ENCODE measurements at places on chromosomes 4 and X.

GRCh38 chrX:109475174-109475891 lies 6.6 kb downstream of the GUCY2F start:
- DNase-seq: no peak

DNA sequence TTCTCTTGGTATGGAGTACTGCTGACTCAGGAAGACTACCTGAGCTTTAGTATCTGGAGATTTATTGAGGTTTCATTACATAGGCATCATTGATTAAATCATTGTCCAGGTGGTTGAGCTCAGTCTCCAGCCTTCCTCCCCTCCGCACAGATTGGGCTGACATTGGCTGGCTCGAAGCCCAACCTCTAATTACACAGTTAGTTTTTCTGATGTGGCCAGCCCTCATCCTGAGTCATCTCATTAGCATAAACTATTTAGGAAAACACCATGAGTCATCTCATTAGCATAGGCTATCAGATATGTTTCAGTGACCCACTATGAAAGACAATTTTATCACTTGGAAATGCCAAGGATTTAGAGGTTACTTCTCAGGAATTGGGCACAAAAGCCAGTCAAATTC lies 93.9 kb upstream of the ANKRD50 start:
- DNase-seq: no peak

- DNase-seq: no peak
Measured at GRCh38 chr4:23631255-23631950, 258.4 kb downstream of the PPARGC1A start.

GRCh38 chrX:137032341-137032694 lies 1.5 kb downstream of the GPR101 start:
- no peak for DNase-seq

GRCh38 chr4:80334568-80334967 lies 962 bp upstream of the CFAP299 start:
- no peak for DNase-seq

GRCh38 chr4:80840396-80840795 lies 190.1 kb upstream of the BMP3 start:
- DNase-seq: no peak

DNA sequence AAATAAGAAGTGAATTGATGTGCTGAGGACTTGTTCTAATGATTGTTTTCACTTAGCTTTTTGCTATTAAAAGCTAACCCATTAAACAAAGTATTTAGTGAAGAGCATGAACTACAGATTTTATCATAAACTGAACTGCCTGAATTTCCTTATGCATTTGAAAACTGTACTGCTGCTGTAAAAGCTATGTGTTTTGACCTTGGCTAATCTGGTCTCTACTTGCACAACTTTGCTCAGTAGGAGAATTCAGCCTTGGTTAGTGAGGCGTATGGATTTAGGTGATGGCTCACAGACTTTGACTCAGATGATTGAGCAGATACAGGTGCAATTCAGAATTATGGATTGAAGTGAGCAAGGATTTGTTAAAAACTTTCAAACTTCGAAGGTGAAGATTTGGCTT lies 38.7 kb upstream of the FAT1 start:
- DNase-seq: no peak

DNA sequence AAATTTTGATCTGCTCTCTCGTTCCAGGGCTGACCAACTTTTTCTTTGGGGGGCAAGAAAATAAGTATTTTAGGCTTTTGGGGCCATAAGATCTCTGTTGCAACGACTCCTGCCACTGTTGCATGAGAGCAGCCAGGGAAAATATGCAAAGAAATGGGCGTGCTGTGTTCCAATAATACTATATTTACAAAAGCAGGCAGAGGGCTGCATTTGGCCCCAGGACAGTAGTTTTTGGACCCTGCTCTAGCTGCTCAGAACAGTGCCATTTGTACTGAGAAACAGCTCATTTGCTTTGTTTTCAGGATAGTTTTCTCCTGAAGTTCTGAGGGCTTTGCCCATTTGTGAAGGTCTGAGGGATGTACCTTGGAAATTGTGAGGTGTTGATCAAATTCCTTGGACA lies 135.1 kb upstream of the MBNL3 start:
- DNase-seq: no peak

DNA sequence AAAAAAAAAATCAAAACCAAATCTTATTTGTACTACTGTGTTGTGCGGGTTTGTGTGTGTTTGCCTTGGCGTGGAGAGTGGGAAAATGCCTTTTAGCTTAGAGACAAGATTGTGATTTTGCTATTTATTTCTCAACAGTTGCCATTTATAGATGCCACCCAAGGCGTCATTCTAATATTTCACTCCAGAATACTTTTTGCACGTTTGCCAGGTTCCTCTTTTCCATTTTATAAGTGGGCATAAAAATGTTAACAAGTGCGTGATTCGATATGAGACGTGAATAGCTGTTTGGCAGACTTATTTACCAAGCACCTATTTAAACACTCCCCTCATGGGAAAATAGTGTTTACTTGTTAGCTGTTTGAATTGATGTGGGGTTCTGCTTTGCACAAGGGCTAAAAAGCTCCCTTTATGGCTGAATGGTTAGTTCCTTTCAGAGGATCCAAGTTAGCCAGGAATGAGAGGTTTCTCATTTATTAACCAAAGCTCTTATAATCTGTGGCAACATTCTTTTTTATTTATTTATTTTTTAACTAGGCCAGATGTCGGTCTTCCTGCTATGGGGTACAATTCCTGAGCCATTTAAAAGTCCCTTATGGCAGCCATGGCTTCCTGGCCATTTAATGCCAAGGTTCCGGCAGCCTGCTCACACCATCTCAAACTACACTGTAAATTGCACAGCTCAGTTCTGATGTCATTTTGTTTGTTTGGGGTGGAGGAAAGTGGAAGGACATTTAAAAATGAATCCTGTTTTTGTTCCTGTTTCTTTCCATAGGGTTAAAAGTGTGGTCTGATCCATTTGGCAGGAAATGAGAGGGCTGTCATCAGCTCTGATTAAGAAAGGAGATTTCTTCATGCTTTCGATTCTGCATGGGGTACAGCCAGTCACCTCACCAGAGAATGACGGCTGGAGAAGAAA lies 14.6 kb downstream of the SMIM20 start:
- no peak for DNase-seq

- no peak for DNase-seq
Measured at GRCh38 chr4:176293660-176294059, 24.6 kb upstream of the ASB5 start.

DNA sequence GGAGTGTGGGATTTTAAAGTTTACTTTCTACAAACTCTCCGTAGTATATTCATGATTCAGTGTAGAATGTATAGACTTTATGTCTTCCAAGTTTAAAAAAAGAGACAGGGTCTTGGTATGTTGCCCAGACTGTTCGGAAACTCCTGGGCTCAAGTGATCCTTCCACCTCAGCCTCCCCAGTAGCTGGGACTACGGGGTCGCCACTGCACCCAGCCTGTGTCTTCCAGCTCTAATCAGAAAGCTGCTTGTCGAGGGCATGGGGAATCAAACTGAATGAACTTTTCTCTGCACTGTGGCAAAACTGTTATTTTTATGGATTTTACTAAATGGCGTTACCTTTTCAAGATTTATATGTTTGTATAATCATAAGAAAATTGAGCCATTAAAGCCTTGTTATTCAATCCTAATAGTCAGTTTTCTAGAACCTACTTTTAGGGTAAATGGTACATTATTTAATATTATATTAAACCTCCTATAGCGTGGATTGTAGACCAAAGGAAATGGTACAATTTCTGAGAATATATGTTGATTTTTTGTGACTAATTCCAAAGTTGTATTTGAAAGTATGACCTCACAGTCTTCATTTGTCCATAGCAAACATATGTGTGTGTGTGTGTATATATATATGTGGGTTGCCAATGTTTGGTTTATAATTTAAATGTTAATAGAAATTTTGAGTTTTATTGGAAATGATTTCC lies 1.1 kb downstream of the BLOC1S4 start:
- no peak for DNase-seq

GRCh38 chrX:153863251-153863991 lies 22.6 kb downstream of the L1CAM start:
- DNase-seq: no peak

DNA sequence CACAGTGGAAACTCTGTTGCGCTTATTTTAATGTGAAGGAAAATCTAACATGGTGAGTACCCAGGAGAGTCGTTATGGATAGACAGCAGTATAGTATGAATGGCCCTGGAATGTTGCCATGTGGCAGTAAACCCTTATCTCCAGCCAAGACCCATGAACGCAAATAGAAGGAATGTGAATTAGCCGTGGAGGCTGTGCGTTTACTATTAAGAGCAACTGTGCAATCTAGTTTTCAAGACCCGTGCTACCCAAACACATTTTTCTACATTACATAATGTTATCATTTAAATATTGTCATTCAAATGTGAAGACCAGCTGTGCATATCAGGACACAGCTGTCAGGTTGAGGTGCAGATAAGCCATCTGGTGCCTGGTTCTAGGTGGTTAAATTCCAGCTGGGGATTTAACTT lies 13.3 kb upstream of the AGA start:
- no peak for DNase-seq

DNA sequence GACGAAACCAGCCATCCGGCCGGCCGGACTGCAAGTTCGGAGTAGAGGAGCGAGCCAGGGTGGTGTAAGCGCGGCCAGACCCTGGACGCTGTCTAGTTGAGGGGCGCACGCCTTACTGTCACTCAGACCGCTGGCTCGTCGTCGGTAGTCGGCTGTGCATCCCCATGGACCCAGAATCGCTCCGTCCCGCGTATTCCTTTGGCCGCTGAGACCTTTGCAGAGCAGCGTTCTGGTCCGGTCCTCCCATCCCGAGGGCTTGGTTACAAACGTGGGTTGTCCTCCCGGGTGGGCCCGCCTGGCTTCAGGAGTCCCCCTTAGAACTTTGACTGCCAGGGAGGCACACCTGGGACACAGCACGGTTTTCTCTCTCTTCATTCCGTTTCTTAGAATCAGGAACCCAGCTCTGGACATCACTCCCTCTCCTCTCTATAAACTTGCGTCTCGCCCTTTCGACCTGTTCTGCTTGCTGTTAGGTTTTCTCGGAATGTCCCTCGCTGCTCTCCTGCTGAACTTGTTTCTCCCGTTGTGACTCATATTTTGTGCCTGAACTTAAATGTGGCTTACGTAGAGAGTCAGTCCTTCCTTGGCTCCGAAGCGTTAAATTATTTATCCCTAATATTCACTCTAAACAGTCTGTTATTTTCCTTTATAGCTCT lies 672 bp downstream of the PGM2 start:
- no peak for DNase-seq

DNA sequence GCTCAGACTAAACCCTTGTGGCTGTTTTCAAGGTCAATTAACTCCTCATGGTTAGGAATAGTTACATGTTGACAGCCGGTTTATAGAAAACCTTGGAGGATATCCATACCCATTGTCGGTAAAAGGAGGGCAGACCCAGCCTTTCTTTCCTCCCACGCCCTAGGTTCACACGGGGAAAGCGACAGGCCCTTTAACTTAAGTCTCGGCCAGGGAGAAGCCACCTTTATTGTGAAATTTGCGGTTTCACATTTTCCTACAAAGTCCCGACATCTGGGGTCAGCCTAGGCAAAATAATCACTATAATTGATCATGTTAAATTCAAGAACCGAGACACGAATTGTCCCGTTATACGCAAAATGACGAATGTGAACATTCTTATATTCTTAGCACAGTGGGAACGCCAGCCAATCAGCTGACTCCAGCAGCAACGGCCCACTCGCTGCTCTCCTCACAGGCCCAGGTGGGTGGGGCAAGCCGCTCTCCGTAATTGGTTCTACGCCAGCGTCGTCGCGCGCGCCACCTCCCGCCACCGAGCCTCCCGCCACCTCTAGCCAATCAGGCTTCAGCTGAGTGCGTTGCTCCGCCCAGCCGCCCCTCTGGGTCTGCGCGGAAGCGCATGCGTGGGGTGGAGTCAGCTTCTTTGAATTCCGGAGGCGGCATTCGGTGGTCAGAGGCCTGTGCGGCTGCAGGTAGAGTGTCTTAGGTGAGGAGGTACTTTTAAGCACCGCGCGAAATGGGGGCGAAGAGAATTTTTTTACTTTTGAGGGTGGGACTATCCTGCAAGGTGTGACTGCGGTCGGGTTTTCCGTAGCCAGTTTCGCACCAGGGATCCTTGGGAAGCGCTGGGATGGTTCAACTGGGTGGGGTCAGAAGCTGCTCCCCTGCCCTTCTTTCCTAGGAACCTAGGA lies at the start of gene CENPI:
Gene CENPI (plus strand): TSS at position 659 of the 908 bp plus-strand sequence. CDS start 2,867 bp downstream, outside the sequence.
- DNase-seq: peak; percentile 76

DNA sequence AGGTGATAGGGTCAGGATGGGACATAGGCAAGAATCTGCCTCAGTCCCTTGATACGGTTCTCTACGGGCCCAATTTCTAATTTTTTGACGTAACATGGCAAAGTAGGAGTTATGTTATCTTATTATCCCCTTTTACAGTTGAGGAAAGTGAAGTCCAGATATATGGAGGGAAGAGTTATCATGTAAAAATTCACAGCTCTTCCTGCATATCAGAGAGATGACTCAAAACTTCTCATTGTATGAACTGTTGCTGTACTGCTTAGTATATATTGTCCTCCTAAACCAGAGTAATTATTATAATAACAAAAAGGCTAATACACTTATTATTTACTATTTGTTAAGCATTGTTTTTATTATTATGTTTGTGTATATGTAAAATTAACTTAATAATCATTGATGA lies 260.5 kb upstream of the IGFBP7 start:
- DNase-seq: no peak

- no peak for DNase-seq
Measured at GRCh38 chr4:83618431-83618830, 82.5 kb downstream of the GPAT3 start.

DNA sequence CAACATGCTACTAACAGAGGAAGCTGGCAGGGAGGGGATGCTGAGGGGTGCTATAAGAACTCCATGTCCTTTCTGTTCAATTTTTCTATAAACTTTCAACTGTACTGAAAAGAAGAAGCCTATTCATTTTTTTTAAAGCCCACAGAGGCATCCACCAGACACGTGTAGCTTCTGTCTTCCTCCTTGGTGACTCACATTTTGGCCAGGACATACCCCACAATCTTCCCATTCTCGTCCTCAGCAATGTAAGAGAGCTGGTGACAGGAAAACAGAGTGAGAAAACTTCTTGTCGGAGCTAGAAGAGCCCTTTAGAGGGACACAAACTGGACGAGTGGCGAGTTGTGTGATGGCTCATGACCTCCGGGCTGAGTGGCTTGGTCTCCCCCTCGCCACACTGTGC lies 1.1 kb downstream of the NAA10 start:
- DNase-seq: no peak

DNA sequence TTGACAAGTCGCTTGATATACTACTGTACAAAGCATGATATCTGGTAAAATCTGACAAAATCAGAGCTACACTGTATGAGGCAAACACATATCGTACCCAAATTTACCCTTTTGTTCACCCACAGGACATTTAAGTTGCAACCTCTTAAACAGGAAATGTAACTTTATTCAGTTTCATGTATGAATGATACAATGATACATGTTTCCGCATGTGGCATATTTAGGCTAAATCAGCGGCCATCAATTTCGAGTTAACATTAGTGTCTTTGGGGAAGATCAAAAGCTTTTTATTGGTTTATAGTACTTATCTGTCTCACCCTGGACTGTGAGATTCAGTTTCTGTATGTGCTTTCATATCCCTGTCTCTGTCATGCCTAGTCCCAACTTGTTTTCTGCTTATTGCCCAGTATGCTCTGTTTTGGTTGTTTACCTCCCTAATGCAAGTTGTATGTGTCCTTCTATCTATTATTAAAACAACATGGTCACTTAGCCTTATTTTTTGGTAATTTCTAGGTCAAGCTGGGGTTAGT lies 97.3 kb upstream of the HPRT1 start:
- no peak for DNase-seq

GRCh38 chrX:13923289-13923688 lies 106.4 kb upstream of the GPM6B start:
- no peak for DNase-seq

- DNase-seq: no peak
Measured at GRCh38 chrX:129636175-129636681, 18.5 kb downstream of the APLN start.

- no peak for DNase-seq
Measured at GRCh38 chr4:5133201-5133600, 81.9 kb downstream of the STK32B start.
